Keratinocyte (primary cell): ENCODE measurements at places on chromosomes 2 and 18. TPM values are rescaled to one million over a fixed set of nuclear protein-coding genes. Genes with fewer than 3 reads are reported as not detected.

- no peak for DNase-seq
Measured at GRCh38 chr2:203763241-203763937, 57.0 kb downstream of the CD28 start.

DNA sequence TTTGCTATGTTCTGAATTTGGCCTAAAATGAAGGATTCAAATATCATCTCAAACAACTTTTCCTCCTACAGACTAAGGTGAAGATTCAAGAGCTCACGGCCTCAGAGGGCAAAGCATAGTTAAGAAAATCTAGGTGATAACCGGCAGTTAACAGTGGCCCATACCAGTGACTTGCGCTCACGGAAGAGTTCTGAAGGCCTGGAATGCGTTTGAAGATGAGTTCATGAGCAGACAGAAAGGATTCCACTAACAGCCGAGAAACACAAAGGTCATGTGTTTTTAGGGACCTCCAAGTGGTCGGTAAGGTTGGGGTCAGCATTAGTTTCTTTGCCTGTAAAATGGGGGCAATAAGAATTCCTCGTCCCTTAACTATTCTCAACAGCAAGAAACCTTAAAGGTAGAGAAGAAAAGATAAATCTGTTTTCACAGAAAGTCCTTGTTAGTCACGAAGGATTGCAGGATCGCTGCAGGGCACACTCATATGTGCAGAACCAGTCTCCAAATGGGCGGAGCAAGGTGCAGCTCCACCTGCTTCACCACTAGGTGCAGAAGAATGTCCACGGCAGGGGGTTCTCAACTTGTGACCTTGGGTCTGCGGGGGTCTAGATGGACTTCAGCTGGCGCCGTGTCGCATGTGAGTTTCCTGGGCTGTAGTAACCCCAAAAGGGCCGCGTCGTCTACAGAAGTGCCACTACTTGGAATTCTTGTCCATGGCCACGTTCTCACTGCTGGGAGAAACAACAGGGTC lies 708 bp upstream of the RPIA start:
- DNase-seq: peak; percentile 36

DNA sequence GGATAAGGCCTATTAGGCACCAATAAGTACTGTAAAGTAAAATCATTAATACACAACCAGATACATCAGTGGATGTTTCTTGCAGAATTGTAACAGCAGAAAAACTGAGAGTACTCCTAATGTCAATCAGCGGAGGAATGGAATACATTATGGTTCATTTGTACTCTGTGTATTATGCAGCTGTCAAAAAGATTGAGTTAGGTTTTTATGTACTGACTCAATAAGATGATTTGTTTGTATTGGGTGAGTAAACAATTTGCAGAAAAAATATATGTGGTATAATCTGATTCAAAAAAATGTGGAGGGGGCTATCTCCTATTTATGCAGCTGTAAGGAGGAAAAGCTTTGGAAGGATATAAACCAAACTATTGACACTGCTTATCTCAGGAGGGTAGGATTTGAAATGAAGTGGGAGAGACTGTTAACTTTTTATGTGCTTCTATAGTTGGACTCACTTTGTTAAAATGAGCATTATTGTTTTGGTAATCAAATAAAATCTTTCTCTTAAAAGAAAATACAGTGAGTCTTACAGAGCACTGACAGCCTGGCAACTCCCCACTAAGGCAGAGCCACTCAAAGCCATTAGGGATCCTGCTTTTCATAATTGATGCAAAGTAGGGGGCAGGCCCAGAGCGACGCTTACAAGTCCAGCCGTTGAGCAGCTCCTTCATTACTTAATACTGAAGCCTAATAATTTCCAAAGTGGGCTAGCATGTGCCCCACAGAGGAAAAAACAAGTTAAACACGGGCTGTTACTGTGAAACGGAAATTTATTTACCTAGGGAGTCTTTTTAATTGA lies 168.8 kb downstream of the PHLPP1 start:
- no peak for DNase-seq

DNA sequence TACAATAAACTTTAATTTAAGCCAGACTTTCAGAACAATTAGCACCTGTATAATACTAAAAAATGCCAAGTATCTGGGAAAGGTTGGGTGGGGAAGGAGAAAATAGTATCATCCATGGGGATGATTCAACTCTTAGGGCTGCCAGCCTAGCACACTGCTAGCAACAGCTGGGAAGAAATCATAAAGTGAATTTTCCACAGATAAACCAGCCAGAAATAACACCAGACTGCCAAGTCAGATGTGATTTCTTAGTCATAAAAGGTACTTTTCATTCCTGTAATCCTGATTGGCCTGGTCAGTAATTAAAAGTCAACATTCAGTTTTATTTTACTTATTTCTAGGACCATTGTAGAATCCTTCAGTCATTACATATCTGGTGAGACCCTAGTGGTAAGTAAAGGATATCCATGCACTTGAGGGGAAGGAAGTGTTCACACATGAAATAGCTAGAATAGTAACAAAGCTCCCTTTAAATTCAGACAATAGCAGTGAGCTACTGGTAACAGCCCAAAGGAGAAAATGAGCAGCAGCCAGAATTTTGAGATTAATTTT lies 59.4 kb downstream of the LIMS1 start:
- DNase-seq: no peak

DNA sequence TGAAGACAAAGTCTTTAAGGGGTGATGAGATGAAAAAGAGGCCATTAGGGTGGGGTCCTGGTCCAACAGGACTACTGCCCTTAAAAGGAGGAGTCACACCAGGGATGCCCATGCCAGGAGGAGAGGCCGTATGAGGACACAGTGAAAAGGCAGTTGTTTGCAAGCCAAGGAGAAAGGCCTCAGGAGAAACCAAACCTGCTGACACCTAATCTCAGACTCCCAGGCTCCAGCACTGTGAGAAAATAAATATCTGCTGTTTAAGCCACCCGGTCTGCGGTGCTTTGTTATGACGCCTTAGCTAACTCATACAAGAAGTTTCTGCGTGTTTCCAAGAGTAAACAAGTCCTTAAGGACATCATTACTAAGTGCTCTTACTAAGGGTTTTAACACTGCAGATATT lies 93.6 kb downstream of the DNER start:
- no peak for DNase-seq

GRCh38 chr2:14237902-14238301 lies 394.6 kb upstream of the LRATD1 start:
- DNase-seq: no peak

GRCh38 chr18:58350526-58350925 lies 278.4 kb downstream of the ALPK2 start:
- DNase-seq: no peak

DNA sequence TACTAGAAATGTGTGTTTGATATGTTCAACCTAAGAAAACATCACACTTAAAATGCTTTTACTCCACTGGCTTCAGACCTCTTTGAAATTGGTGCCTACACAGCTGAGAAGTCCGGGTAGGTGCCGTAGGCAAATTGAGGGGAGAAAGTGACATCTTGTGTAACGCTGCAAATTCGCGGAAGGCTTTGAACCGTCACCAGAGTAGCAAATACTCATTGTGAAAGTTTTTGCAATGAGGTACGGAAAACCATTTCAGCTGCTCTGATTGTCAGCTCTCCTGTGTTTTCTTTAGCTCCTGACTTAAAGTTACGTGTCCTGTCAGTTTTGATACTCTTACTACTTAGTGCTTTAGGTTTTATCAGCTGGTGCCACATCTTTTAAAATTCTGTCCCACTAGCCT lies 224.5 kb downstream of the FAM210A start:
- no peak for DNase-seq

DNA sequence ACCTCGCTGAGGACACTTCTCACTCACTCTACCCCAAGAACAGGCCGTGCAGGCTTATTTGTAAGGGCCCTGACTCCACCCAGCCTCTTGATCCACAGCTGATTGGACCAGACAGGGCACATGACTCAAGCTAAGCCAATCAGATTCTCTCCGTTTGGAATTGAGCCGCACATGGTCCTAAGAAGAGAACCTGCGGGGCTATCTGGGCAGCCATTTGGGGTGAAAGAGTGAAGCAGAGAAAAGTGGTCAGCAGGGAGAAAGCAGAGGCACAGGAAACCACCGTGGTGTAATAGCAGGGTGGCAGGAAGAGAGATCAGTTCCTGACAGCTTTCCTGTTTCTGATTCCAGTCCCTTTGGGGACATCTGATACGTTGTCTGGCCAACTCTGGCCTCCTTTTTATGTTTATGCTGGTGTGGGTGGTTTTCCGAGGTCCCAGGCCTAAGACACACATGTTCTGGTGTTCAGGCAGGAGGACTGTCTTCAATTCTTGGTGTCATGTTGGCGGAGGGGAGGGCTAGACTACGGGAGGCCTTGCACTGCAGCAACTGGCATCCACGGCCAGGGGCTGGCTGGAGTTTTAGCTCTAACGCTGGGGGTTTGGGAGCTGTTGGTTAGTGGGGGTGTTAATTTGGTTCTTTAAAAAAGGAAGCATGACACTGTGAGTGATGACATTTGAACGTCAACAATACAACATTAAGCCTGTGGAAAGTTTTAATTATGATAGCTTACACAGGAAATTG lies 26.1 kb upstream of the SPTBN1 start:
- no peak for DNase-seq

The DGKD gene
- polyA plus RNA-seq: 2.2 to 6.1 TPM (median 5.3 TPM) in 3 replicates

The ACOXL gene
- polyA plus RNA-seq: 0.04 to 0.16 TPM (median 0.15 TPM) in 3 replicates
